ENCODE measurements at places on chromosomes 3 and 15.

- DNase-seq, result no peak
Observed at GRCh38 chr15:26443321-26443720, 329.5 kb downstream of the GABRB3 start.

- no peak for DNase-seq
Observed at GRCh38 chr15:49273734-49274318, 103.8 kb downstream of the GALK2 start.

DNA sequence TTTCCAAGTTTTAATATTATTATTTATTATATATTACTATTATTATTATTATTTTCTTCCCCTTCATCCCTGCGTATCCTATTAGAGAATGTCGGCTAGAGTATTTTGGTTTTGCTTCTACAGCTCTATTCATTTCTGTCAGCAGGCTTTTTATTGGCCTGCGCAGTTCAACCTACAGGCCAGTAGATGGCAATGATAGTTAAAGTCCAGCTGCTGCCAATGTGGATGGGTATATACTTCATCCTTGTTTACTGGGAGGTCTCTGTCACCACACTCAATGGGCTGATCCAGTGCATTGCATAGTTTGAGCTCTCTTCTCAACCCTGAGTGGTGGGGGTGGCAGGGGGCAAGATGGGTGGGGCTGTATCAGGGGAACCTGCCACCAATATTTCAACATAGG, 799.8 kb downstream of the NSUN3 start:
- DNase-seq, result no peak

GRCh38 chr3:193673845-193674244, 80.8 kb downstream of the OPA1 start:
- DNase-seq, result no peak

- DNase-seq, result no peak
Observed at GRCh38 chr15:83200589-83200988, 7.0 kb downstream of the HDGFL3 start.

DNA sequence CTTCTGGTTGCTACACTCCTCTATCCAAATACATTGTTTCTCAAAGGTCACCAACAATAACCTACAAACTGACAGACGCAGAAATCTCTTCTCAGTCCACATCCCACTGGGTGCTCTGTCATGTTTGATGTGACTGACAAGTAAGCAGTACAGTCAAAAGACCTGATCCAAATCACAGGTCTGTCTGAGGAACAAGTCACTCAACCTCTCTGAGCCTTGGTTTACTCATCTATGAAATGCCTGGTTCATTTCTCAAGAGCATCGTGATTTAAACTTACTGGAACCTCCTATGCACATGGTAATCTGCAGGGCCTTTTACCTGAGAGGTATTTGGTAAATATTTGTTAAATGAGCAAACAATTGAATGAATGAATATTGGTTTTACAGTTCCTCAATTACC, 5.5 kb downstream of the LRRC31 start:
- DNase-seq, result no peak

DNA sequence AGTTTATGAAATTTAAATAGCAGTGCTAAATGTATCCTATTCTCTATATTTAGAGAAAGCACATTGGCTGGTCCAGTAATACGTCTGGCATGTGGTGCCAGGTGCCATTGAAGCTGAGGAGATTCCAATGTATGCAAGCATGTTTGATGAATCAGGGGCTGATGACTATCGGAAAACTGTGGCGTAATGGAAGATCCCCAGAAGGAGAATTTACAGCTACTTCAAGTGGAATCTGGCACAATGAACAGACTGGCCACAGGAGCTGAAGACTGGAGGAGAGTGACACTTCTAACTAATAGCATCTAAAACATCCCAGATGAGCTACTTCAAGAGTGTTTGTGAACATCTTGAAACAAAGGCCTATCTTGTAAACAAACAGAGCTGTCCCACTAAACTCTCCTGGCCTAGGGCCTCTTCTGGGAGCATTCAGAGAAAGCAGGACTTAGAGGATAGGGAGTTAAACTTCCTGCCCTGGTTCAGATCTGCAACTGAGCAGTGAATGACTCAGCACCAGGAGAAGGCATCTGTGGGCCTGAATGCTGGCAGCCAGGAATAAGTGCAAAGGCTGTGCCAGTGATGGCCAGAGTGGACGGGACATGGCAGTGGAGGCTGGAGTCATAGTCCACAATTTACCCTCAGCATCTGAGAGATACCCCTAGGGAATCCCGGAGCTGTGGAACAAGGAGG, 15.2 kb upstream of the ACTC1 start:
- no peak for DNase-seq

- DNase-seq, result no peak
Observed at GRCh38 chr15:37891766-37892368, 42.6 kb upstream of the TMCO5A start.

GRCh38 chr15:44468709-44469385, 41.4 kb downstream of the CTDSPL2 start:
- DNase-seq, result no peak

GRCh38 chr15:33392453-33392852, 81.7 kb downstream of the RYR3 start:
- DNase-seq, result no peak

- DNase-seq, result no peak
Observed at GRCh38 chr3:171122861-171123260, 96.3 kb upstream of the SLC2A2 start.

- no peak for DNase-seq
Observed at GRCh38 chr3:53996141-53996874, 104.6 kb upstream of the SELENOK start.

DNA sequence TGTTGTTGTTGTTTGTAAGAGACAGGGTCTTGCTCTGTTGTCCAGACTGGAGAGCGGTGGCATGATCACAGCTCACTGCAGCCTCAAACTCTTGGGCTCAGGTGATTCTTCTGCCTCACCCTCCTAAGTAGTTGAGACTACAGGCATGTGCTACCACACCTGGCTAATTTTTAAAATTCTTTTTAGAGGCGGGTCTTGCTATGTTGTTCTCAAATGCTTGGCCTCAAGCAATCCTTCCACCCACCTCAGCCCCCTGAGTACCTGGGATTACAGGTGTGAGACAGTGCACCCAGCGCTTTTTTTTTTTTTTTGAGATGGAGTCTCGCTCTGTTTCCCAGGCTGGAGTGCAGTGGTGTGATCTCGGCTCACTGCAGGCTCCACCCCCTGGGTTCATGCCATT, 46.7 kb downstream of the TMOD3 start:
- DNase-seq, result no peak

GRCh38 chr3:148930752-148931151, 60.6 kb upstream of the GYG1 start:
- DNase-seq, result no peak

DNA sequence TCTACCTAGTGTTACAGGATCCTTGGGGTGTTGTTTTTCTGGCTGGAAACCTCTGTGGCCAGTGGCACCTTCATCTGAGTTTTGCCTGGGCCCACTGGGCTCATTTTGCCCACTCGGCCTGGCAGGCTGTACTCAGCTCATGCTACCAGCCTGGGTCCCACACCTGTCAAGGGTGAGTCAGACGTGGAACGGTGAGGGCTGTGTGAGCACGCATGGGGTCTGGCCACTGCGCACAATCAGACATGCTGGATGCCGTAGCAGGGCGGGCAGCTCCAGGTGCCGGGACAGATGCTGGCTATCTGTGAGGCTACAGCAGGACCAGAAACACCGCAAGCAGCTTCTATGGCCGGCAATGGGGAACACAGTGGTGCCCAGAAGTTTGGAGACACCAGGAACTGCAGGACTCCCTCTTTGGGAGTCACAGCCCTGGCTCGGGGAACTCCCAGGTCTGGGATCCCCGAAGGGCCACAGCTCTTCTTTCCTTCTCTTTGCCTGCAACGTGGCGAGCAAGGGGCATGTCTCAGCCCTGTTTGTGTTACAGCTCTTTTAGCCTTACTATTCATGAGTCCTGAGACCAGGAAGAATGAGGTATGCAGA, 35.9 kb upstream of the DNAJC13 start:
- DNase-seq, result no peak

- DNase-seq, result no peak
Observed at GRCh38 chr15:69854001-69854400, 243.7 kb downstream of the TLE3 start.

- DNase-seq, result no peak
Observed at GRCh38 chr3:185021256-185021655, 131.6 kb downstream of the C3orf70 start.

DNA sequence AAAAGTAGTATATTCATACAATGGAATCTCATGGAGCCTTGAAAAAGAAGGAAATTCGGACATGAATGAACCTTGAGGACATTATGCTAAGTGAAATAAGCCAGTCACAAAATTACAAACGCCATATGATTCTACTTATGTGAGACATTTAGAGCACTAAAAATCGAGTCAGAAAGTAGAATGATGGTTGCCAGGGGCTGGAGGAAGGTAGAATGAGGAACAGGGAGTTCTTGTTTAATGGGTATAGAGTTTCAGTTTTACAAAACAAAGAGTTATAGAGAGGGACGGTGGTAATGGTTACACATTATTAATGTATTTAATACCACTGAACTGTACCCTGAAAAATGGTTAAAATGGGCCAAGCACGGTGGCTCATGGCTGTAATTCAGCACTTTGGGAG, 19.5 kb downstream of the UBXN7 start:
- DNase-seq, result no peak

DNA sequence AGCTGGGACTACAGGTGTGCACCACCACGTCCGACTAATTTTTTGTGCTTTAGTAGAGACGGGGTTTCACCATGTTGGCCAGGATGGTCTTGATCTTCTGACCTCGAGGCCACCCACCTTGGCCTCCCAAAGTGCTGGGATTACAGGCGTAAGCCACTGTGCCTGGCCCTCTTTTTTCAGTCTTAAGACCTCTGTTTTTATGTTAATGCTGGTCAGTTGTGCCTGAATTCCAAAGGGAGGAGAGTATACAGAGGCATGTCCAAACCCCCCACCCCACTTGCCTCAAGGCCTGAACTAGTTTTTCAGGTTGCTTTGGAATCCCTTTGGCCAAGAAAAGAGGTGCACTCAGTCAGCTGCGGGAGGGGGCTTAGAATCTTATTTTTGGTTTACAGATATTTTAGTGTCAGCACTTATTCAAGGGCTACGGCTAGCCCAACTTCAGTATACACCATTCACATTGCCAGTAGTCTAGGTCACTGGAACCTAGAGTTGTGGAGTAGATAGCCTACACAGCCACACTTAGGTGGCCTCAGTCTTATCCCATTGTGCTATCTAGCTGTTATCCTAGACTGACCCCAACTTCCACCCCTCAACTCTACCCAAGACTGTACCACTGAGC, 128.0 kb upstream of the TPM1 start:
- no peak for DNase-seq

DNA sequence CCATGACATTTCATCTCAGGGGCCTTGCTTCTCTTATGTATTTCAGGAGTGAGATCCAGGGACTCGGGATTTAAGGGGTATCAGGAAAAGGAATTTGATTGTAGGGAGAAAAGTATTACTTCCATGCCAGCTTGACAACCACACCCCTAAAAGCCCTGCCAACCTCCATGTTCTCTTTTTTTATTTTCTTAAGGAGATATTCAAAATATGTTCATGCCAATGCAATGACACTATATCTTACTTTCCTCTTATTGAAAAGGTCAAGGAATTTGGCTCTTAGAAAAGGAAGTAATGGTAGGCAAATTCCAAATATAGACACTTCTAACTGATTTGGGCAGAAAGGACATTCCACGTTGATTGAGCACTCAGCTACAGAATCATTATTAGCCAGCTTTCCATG, 407.5 kb upstream of the NECTIN3 start:
- DNase-seq, result no peak

- no peak for DNase-seq
Observed at GRCh38 chr3:81871358-81872155, 110.1 kb upstream of the GBE1 start.

Data from T-helper 17 cell (primary cell).